ENCODE measurements at places on chromosomes 5 and 9. TPM values are rescaled to one million over a fixed set of nuclear protein-coding genes. Genes with fewer than 3 reads are reported as not detected.
A peak's percentile ranks its signal among the peaks of the same experiment; 100 is the strongest.

Gene ARL10
- 6.0 TPM for total RNA-seq

DNA sequence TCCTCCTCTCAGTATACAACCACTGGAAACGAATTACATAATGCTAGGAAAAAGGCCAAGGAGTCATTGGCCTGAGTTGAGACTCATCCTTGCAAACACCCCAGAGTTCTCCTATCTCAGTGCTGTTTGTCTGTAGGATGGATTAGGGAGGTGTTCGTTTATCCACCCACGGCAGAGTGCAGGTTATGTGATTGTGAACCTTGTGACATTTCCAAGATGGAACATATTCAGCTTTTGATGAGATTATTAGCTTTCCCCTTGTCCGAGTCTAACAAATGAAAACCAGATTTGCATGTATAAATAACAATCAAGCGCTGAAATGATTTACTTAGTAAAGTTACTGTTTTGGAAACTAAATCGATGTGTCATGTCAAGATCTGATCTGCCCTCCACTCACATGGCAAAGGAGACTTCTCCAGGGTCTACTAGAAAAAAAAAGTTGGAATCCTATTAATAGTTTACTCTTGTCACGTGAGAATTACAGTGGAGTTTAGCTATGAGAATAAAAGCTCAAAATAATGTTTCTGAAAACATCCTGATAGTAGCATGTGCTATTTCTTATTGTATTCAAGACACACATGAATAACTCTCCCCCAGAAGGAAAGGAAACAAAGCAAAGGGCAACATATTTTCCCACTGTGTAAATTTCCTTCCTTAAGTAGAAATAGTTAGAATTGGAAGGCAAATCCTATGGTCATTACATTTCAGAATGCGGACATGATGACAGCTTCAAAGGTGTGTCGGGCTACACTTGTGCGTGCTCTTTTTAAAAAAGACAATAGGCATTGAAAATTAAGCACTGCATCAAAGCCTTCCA is 600.4 kb downstream of the EBF1 start:
- no peak overlapping the region for H3K4me3 ChIP-seq
- H3K36me3 ChIP-seq = no peaks in the 10 kb centered on the region

GRCh38 chr9:114689813-114690212 is 7.8 kb upstream of the TEX48 start:
- no peak overlapping the region for H3K4me3 ChIP-seq
- H3K4me1 ChIP-seq = no peaks in the 10 kb centered on the region
- DNase-seq = no peak
- H3K36me3 ChIP-seq = no peaks in the 10 kb centered on the region
- H3K27me3 ChIP-seq = peaks cover 64% of the 10 kb centered on the region
- H3K27ac ChIP-seq = no peak overlapping the region

Gene DPM2
- total RNA-seq = 14.0 TPM

DNA sequence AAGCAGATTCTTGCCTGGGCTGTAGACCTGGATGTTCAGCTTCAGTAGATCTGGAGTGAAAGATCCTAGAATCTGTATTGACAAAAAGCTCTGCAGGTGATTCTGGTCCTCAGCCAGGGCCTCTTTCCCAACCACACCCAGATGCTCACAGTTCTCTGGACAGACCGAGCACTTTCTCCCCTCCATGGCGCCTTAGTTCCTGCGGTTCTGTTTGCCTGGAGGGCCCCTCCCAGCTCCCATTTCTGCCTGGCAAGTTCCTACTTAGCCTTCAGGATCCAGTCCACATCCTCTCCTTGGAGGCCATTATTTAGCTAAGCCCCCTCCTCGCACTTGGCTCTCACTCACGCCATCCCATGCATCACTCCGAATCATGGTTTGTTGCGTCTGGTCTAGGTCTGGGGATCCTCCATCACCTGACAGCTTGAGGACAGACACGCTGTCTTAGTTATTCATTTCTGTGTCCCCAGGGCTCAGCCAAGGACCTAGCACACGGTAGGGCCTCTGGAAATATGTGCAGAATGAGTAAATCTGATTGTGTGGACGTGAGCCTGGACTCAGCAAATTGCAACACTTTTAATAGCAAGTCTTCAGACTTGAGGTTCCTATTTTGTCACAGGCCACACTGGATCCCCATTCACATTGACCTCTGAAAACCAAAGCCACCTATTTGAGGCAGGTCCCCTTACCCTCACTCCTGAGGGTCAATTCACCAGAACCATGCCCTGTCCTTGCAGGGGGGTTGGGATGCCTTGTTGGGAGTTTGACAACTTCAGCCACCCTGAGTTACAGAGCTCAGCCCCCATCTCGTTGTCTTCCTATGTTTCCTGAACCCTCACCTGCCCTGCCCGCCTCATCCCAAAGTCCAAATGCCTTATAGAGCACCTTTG is 50.7 kb downstream of the COL15A1 start:
- H3K4me1 ChIP-seq = peaks cover 87% of the 10 kb centered on the region
- H3K27me3 ChIP-seq = no peaks in the 10 kb centered on the region
- peak overlapping the region; percentile 90 for H3K27ac ChIP-seq
- H3K4me3 ChIP-seq = no peak overlapping the region
- DNase-seq = no peak

DNA sequence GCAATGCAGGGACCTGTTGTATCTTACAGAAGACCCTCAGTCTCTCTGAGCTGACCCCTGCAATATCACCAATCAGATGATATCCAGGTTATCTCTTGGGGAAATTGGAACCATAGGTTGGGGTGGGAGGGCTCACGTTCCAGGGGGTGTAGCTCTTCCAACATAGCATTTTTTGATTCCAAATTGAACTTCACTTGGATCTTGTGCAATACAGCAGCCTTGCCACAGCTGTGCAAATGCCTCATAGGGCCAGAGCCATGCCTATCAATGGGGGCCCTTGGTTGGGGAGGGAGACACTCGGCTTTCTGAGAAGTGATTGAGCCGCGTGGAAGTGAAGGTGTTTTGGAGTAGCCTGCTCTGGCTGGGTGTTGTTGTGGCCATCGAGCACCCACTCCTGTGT is 117.2 kb upstream of the PITX1 start:
- no peaks in the 10 kb centered on the region for H3K4me1 ChIP-seq
- no peak for DNase-seq
- H3K4me3 ChIP-seq = no peak overlapping the region

- no peak overlapping the region for H3K4me3 ChIP-seq
- H3K27ac ChIP-seq = no peak overlapping the region
- H3K4me1 ChIP-seq = no peaks in the 10 kb centered on the region
- no peaks in the 10 kb centered on the region for H3K27me3 ChIP-seq
Observed at GRCh38 chr9:99782962-99783718, 38.5 kb upstream of the NR4A3 start.

DNA sequence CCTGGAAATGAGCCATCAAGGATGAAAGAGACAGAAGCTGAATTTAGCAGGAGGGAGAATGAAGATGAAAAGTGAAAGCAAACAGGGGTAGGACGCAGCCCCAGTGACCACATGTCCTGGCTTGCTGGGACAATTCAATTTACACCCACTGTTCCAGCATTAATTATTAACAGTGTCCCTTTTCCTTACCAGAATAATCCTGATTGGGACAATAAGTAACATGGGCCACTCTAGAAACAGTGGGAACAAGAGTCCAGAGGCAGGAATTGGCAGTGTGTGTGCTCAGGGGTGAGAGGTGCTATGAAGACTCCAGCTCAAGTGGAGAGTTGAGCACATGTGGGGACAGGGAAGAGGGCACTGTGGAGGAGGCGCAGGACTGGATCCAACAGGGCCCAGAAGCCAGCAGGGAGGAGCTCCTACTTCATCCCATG is 147.1 kb downstream of the C5orf15 start:
- no peak for DNase-seq
- H3K36me3 ChIP-seq = no peaks in the 10 kb centered on the region
- peak overlapping the region; percentile 72 for H3K27ac ChIP-seq
- peaks cover 56% of the 10 kb centered on the region for H3K4me1 ChIP-seq

- no peak for DNase-seq
- peaks cover 60% of the 10 kb centered on the region for H3K4me1 ChIP-seq
- no peaks in the 10 kb centered on the region for H3K27me3 ChIP-seq
- no peak overlapping the region for H3K4me3 ChIP-seq
Observed at GRCh38 chr5:170311511-170312300, 14.1 kb upstream of the LCP2 start.

- peaks cover 21% of the 10 kb centered on the region for H3K36me3 ChIP-seq
- DNase-seq = peak; percentile 33
- H3K4me1 ChIP-seq = peaks cover 94% of the 10 kb centered on the region
- H3K4me3 ChIP-seq = no peak overlapping the region
Observed at GRCh38 chr5:134547579-134547978, 22.1 kb downstream of the JADE2 start.

GRCh38 chr5:57383093-57383861 is 99.3 kb downstream of the ACTBL2 start:
- DNase-seq = no peak
- no peak overlapping the region for H3K4me3 ChIP-seq
- no peaks in the 10 kb centered on the region for H3K36me3 ChIP-seq
- no peaks in the 10 kb centered on the region for H3K27me3 ChIP-seq
- no peak overlapping the region for H3K27ac ChIP-seq
- H3K4me1 ChIP-seq = peaks cover 8% of the 10 kb centered on the region
